CD4-positive, alpha-beta T cell treated with Interleukin-15 for 1 hour (primary cell): ENCODE measurements at places on chromosomes 1 and 21.

DNA sequence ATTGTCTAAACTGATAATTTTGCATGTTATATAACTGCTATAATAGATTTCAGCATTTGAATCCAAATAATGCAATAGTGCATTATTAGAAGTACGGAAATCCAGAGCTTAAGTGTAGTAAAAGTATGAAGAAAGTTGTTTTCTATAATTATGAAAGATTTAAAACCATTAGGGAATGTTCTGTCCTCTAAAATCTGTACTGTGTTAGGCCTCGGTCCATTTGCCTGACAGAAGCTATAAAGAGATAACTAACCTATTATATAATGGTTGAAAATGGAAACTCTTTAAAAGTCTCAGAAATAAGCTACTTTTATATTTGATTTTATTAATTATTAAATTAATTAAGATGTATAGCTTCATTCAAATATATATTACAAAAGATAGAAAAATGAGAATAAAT is 16.2 kb upstream of the RGS2 start:
- no peak for DNase-seq

GRCh38 chr1:99786751-99787501 is 20.5 kb upstream of the FRRS1 start:
- DNase-seq = no peak

DNA sequence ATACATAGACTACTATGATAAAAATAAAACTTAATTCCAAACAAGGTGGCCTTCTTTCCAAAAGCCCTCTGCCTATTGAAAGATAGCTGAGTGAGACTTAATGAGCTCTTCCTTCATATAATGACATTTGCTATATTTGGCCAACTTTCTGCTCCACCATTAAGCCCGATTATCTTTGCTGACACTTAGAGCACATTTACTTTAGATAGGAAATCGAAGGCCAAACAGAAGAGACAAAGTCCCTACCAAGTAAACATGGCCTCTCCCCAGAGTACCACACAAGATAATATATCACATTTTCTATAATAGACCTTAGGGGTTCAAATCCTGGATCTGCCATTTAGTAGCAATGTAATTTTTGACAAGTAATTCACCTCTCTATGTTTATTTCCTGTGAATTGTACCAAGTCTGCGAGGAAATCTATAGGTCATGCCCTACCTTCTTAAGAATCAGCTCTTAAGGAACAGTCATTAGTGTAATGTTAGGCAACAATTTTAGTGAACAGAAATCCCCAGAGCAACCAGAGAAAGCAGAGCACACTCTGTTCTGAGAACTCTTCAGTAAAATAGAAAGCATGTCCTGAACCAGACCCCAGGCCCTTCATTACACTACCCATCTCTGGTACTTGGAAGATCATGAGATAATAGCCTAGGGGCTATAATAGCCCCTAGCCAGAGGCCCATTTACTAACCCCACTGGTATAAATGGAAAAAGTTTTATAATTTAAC is 17.3 kb upstream of the COA6 start:
- DNase-seq = no peak

GRCh38 chr21:26522704-26523103 is 50.4 kb downstream of the CYYR1 start:
- DNase-seq = no peak

DNA sequence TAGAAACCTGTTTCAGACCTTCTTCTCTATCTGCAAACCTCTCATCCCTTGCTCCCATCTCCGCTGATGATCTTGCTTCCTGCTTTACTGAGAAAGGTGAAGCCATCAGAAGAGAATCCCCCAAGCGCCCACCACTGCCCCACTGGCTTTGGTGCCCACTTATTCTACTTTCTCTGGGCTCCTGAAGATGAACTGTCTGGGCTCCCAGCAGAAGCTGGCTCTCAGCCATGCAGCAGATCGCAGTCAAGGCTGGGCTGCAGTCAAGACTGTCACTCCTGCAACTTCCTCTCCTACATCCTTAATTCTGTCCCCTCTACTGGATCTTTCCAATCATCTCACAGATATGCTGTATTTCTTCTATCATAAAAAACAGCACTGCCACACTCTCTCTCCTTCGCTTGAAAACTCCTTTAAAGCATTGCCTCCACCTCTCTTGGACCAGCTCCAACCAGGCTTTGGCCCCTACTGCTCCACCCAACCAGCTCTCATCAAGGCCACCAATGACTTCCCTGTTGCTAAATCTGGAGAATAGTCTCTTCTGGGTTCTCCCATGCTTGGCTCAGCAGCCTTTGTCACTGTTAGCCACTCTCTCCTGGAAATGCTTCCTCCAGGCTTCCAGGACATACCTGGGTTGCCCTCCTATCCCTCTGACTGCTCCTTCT is 25.8 kb downstream of the TRIM62 start:
- DNase-seq = no peak

- DNase-seq = no peak
Observed at GRCh38 chr1:173127369-173128307, 76.9 kb upstream of the TNFSF18 start.

DNA sequence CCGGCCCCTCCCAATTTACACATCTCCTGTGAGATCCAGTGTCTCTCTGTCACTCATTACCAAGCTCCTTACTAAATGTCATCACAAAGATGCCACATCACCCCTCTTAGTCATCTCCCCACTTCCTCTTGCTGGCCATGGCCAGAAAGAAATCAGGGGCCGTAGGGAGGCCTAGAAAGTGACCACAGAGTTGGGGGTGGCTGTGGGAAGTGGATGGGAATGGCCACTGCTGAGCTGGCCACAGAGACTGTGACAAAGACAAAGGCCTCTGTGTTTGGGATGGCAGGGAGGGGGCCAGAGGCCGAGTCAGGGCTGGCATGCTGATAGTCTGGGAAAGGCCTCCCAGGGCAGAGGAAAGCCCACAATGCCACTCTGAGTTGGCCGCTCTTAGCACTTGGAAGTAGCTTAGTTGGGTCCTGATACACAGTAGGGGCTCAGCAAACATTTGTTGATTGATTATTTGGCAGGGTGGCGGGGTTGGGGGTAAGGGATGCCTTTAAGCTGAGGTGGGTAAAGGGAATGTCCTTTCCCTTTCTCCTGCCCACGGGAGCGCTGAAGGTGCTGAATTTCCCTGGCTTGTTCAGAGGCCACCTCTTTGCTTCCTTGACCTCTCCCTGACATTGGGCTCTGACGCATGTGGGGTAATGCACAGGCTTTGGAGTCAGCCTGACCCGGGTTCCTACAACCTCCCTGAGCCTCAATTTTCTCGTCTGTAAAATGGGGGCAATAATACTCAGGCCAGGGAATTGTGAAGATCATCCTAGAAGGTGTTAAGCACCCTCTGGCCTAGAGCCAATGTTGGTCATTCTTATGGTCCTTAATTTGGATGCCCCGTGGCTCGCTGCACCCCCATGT is 13.2 kb downstream of the NAV1 start:
- DNase-seq = peak; percentile 67

DNA sequence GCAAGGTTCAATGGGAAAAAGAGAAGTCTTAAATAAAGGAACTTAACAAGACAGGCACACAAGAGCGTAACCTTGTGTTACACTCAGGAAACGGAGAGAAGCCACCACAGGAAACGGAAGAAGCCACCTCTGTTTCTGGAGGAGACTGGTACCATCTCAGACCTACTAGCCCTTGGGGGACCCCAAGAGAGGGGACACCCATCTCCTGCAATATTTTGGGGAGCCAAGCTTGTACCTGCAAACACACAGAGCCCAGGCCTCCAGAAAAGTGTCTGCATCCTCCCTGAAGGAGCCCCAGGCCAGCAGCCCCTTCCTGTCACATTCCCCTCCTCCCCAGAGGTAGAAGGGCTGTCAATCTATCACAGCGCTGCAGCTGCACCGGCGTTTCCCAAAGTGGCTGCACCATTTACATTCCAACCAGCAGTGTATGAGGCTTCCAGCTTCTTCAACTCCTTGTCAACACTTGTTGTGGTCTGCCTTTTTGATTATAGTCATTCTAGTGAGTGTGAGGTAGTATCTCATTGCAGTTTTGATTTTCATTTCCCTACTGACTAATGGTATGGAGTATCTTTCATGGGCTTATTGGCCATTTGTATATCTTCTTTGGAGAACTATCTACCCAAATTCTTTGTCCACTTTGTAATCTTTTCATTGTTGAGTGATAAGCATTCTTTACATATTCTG is 23.0 kb upstream of the PADI1 start:
- DNase-seq = no peak

DNA sequence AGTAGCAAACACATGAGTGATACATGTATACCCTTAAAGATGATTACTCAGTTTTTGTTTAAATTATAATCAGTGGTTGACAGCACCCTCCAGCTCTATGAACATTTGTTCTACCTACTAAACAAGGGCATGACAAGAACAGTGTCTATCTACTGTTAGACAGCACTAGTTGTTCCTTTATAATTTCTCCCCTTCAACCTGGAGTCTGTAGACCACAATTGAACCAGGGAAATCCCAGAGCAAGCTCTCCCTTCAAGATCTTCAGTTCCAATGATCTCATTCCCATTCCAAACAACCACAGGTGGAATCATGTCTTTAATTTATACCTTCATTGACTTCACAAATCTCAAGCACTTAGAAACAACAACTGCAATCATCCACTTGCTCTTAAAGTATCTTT is 216.1 kb downstream of the HHIPL2 start:
- DNase-seq = no peak

DNA sequence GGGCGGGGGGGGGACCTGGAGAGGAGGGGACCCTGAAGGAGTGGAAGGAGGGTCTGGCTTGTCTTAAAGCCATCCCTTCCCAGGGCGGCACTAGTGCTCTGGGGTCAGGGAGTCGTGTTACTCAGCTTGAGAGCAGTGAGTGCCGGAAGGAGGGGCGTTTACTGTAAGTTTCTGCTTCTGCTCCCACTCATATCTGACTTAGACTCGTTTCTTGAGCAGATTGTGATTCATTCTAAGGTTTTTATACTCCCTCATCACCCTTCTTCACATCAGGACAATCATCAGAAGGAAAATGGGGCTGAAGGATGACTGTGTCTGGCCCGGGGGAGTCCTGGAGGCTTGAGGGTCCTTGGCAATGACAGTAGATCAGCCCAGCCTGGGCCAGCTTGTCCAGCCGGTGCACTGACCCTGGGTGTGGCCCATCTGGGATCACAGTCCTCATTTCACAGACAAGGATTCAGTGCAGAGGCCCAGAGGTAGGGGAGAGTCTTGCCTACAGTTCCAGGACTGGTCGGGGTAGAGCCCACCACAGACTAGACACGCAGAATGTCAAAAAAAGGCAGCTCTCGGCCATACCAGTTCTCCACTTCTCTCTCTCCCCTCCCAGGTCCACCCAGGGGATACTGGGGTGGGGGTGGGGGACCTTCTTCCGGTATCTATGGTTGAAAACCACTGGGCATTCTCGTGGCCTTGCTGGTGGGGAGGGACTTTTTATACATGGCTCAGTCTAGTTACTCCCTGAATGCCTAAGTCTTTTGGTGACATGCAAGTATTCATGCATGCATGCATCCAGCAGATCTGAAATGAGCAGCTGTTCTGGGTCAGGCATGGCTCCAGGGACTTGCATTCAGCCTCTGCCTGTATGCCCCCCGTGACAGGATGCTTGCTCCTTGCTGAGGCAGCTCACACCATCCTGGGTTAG is 5.1 kb downstream of the TNFRSF8 start:
- DNase-seq = no peak

DNA sequence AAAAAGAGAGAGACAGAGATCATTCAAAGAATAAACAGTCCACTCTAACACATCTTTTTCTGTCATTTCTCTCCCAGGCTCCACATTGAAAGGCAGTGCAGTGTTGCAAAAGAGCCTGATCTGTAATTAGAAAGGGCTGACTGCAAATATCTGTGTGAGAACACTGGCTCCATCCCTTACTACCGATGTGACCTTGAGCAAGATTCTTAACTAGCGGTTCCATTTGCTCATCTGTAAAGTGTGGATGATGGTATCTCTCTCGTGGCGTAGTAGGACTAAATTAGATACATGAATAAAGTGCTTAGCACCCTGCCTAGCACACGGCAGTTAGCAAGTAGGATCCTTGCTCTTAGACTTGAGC is 26.9 kb upstream of the SLC44A3 start:
- no peak for DNase-seq
